Stimulated activated CD8-positive, alpha-beta memory T cell treated with anti-CD3 and anti-CD28 coated beads, Interleukin-4, amount 100 ng/mL, for 4 hours (primary cell): ENCODE measurements at places on chromosomes 13 and 19.

- no peak for DNase-seq
Observed at GRCh38 chr19:18137657-18138339, 15.2 kb upstream of the PIK3R2 start.

DNA sequence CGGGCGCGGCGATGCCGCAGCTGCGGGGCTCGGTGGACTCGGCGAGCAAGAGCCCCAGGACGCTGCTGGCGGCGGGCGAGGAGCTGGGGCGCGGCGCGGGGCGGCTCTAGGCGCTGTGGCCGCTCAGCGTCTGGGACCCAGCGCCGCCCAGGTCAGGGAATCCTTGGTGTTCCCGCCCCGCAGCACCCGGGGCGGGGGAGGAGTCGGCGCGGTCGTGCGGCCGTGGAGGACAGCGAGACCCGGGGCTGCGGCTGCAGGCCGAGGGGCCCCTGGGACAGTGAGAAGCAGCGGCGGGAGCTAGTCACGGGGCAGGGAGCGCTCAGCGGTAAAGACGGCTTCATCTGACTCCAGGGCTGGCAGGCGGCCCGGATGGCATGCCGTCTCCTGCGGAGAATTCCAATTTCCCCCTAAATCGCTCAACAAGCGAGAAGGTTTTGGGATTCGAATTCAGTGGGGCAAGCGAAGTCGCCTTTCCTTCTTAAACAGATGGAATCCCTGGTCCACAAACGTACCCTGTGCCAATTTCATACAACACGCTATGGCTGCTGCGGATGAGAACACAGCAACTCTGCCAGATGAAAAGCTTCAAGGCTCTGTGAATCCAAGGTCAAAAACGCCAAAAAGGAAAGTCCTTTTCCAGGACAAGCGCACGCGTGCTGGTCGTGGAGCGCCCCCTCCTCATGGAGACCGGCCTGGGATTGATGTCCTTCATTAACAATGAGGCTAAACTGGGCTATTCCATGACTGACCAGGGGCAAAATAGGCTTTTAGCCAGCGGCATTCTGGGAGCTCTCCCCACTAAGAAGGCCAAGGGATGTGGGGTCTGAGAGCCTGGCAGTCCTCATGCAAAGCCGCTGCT, 4.2 kb upstream of the ZSCAN4 start:
- DNase-seq: no peak

DNA sequence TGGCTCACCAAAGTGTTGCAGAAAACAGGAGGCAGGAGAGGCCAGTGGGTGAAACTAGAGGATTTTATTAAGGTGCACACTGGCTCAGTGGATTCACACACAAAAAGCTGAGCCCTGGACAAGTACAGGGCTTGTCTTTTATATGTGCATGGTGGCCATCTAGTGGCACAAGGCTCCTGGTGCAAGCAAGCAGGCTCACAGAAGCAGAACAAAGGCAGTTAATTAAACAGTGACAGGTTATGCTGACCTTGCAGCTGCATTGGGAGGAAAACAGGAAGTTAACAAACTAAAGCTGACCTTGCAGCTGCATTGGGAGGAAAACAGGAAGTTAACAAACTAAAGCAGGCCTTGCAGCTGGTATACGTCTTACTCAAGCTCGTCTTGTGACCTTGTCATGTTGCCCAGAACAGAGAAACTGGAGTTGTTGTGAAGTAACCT, 65.3 kb upstream of the ZNF681 start:
- no peak for DNase-seq

DNA sequence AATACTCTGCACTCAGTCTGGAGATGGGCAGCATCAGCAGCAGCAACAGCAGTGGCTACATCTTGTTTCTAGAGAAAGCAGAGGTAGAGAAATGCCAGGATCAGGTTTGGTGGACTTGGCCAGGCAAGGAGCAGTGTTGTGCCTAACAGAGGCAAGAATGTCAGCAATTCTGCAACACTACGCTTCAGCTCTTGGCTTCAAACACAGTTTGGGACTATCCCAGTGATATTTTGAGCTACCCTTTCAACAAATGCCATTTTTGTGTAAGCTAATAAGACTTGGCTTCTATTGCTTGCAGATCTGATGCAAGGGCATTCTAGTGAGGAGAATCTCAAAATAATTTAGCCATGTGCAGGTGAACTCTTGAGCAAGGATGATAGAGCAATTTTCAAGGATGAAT, 271.3 kb downstream of the PCDH20 start:
- no peak for DNase-seq

DNA sequence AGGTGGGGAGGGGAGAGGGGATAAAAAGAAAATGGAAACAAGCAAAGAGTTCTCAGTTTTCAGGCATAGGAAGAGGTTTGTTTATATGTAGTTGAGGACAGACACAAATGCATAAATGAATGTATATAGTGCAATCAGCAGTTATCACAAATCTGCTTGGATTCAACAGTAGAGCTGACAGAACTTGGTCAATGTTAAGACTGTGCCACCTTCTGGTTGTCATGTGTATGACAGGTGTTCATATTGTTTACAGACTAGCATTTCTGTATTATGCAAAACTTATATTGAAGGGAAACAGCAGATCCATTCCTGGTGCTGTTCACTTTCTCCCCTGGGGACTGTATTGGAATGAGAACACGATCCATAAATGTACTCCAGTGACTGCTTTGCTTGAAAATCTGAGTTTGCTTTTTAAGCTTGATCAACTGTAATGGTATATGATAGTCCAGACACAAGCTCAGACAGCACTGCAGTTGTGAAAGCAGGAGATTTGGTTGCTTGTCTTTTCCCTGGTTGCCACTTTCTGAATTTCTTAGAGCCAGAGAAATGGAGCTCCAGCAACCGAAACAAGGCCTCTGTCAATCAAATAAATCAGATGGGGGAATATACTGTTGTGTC, 319.5 kb upstream of the OBI1 start:
- no peak for DNase-seq

GRCh38 chr19:36488846-36489117, 579 bp downstream of the ZNF566 start:
- no peak for DNase-seq

DNA sequence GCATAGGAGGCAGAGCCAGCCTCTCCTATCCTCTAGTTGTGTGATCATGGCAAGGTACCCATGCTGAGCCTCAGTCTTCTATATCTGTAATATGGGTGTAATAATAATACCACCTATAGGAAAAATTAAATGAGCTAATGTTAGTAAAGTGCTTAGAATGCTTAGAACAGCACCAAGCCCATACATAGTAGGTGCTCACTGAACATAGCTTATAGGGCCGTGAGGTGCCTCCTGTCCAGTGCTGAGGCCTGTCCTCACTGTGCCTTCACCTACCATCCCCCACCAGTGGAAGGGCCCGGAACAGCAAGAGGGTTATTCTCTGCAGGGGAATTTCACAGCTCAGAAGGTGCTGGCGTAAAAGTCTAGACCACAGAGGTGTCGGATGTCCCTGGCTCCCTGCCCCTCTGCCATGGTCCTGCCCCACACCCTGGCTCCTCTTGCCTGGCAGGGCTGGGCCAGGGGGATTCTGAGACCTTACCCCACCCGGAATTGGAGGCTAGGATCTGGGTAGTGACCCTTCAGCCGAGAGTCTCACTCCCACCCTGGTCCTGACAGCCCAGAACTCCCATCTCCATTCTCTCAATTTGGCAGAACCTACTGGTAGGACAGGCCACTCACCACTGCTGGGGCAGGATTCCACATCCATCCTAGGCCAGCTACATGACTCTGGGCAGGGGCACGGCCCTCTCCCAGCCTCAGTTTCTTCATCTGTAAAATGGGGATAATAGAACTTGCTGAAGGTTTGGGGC, 2.2 kb upstream of the SCN1B start:
- DNase-seq: no peak

GRCh38 chr19:19628501-19629134, 598 bp upstream of the LPAR2 start:
- peak; percentile 33 for DNase-seq

DNA sequence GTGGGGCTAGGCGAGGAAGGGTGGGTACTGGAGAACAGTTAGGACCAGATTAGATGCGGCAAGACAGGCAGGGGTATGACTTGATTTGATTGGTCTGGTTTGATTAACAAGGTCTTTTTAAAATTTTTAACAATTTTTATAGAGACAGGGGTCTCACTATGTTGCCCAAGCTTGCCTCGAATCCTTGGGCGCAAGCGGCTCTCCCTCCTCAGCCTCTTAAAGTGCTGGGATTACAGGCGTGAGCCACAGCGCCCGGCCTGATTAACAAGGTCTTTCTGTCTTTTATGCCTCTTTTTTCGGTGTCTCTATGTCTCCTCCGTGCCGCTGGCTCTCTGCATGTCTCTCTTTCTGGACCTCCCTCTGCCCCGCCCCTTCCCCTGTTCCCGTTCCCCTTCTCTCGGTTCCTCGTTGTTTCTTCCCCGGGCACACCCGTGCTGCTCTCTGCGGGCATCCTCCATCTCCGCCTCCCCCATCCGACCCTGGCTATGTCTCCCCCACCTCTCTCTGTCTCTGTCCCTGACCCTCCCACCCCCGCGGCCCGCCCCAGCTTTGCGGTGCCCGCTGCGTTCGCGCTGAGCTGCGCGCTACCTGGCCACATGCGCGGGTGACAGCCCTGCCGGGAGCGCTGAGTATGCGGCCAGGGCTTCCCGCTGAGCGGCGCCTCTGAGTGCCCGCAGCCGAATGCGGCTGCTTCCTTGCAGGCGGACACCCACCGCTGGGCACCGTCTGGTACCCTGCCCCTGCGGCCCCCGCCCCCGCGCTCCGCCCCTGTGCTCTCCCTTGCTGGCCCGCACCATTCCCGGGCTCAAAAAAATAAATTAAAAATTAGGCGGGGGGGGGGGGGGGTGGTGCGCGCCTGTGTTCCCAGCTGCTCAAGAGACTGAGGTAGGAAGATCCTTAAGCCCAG, 8.1 kb upstream of the SDHAF1 start:
- DNase-seq: no peak

DNA sequence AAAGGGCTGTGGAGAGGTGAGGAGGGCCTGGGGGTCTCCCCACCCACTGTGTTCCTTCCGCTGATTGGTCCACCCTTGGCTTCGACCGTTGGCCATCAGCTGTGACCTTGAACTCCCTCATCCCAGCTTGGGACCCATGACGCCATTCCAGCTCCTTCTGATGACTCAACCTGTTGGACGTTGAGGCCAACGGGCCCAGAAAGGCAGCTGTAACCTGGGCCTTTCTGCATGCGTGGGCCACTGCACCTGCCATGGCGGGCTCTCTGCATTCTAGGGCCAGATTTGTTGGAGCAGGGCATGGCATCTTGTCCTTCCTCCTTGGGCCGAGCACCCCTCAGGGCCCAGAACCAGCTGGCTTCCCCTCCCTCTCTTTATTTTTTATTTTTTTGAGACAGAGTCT, 30.2 kb downstream of the PEX11G start:
- DNase-seq: no peak

DNA sequence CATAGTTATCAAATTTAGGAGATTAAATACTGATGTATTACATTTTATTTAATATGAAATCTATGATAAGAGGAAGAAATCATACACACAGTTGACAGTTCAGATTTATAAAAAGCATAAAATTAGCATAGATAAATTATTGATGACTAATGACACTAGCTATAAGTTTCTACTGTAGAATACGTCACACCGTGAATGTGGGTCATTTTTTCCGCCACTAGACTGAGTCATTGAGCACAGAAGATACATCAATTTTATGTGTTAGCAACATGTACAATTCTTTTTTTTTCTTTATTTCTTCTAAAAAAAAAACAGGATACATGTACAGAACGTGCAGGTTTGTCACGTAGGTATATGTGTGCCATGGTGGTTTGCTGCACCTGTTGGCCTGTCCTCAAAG, 22.2 kb downstream of the AP2S1 start:
- peak; percentile 27 for DNase-seq

DNA sequence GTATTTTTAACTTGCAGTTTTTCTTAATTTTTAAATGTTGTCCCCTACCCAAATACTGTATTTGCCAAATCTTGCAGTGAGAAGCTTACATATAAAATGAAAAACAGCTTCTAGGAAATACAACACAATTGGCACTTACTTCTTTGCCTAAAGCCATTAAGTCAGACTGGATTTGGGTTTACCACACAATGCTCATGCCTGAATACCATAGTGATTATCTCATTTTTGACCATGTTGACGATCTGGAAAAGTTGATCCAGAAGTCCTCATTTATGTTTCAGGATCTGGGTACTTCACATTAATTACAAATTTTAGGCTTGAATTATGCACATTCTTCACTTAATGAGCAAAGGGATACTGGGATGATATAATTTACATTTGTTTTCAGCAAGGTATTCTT, 2.4 kb downstream of the RNF6 start:
- no peak for DNase-seq

DNA sequence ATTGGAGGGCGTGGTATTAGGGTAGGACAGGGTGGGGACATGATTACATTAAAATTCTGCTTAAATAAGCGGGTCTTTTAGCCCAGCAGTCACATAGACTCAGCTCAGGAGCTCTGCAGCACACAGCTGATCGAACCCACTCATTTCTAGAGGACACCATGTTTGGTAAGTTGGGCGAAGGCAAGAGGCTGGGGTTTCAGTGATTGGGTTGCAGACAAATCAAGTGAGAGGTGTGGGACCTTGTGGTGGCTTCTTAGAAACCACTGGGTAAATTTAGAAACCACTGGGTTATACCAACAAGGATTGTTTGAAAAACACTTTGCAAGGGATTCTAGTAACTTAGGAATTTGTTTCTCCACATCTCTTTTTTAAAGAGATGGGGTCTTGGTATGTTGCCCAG, at the start of gene LEUTX:
LEUTX (plus strand) TSS at position 92 of the 400 bp plus-strand sequence; CDS start at position 159, 67 bp downstream.
- DNase-seq: no peak

- no peak for DNase-seq
Observed at GRCh38 chr13:34263681-34264080, 445.7 kb downstream of the RFC3 start.

DNA sequence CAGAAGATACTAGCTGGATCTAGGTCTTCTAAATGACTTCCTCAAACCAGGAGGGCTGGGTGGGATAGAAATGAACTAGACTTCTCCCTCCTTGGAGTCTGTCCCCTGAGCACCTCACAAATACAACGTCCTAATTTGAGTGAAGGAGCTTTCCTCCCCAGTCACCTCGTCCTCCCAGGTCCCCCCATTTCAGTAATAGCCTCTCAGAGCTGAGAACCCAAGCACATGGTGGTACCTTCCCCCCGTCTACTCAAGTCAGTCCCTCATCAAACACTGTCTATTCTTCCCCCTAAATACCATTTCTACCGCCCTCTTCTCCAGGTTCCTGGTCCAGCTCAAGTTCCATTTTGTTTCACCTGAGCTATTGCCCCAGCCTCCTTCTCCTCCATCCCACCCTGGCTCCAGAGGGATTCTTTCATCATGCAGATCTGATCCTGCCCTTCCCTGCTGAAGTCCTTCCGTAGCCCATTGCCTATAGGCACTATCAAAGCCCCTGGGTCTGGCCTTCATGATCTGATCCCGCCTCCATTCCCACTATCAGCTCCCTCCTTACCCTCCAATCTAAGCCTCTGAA, 5.3 kb upstream of the PRKCG start:
- no peak for DNase-seq

- no peak for DNase-seq
Observed at GRCh38 chr19:46381346-46381745, 32.0 kb downstream of the CCDC8 start.

GRCh38 chr13:77016888-77017623, 9.9 kb downstream of the FBXL3 start:
- no peak for DNase-seq

GRCh38 chr13:48876289-48876688, 99.4 kb upstream of the FNDC3A start:
- DNase-seq: no peak

- DNase-seq: no peak
Observed at GRCh38 chr13:51346397-51346796, 6.9 kb downstream of the SERPINE3 start.

GRCh38 chr13:33528896-33529295, 243.3 kb upstream of the STARD13 start:
- DNase-seq: no peak
